ENCODE measurements at places on chromosomes 7 and 10. TPM values are rescaled to one million over a fixed set of nuclear protein-coding genes. Genes with fewer than 3 reads are reported as not detected.

The ITGB8 gene
- total RNA-seq = 20.8 TPM

The OPN1SW gene
- total RNA-seq = not detected

The AIMP2 gene
- 83.9 TPM for total RNA-seq

The CNTNAP2 gene
- total RNA-seq = 4.3 TPM

The ADIRF gene
- total RNA-seq = 47.0 TPM

The OR2A12 gene
- total RNA-seq = not detected

The SMO gene
- total RNA-seq = 17.9 TPM

The TLX1 gene
- total RNA-seq = 2.2 TPM

The SFMBT2 gene
- 0.05 TPM for total RNA-seq

The AKR1C8 gene
- not detected for total RNA-seq

The SRGN gene
- total RNA-seq = 1.2 TPM

The SSC4D gene
- 4.3 TPM for total RNA-seq

The IGF2BP3 gene
- total RNA-seq = 28.0 TPM

The ARL4A gene
- 33.4 TPM for total RNA-seq

The ASB10 gene
- not detected for total RNA-seq

The FZD1 gene
- 9.2 TPM for total RNA-seq

The TAS2R5 gene
- 0.79 TPM for total RNA-seq

The OR9A2 gene
- not detected for total RNA-seq

All from airway epithelial cell (primary cell).